ENCODE measurements at places on chromosomes 4 and X. TPM values are rescaled to one million over a fixed set of nuclear protein-coding genes. Genes with fewer than 3 reads are reported as not detected.

DNA sequence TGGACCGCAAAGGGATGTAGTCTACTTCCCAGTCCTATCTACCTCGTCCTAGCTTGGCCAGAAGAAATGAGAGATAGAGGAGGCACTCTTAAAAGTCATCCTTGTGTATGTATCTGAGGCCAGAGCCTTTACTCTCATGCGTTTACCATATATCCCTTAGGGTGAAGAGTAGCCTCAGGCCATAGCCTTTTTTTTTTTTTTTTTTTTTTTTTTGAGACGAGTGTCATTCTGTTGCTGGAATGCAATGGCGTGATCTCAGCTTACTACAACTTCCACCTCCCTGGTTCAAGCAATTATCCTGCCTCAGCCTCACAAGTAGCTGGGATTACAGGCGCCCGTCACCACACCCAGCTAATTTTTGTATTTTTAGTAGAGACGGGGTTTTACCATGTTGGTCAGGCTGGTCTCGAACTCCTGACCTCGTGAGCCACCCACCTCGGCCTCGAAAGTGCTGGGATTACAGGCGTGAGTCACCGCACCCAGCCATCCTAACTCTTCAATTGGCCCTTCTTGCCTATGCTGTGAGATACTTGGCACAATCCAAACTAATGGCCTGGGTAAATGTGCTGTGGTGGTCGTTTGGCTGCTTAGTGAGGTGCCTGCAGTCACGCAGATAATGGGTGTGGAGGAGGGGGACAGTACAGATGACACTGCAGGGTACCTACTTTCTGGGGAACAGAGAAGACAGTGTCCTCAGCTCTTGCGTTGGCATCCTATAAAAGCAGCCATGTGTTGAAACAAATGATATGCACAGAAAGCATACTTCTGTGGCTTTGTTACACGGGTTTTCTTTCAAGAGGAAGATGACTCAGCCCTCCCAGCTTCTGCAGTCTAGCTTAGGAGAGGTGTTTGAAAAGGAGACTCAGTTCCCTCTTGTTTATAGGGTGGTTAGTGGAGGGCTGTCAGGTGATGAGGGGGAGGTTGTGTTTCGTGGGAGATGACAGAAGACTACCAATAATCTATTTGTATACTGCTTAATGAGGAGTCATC lies 10.4 kb upstream of the DGAT2L6 start:
- DNase-seq: no peak

- no peak for DNase-seq
These were observed 80.0 kb upstream of the CLCN4 start for GRCh38 chrX:10076765-10077164.

GRCh38 chr4:121769341-121769740 lies 4.4 kb upstream of the SMIM43 start:
- DNase-seq: no peak

- no peak for DNase-seq
These were observed 31.0 kb upstream of the BEX4 start for GRCh38 chrX:103183912-103184311.

- no peak for DNase-seq
These were observed 51.7 kb downstream of the TBC1D9 start for GRCh38 chr4:140704392-140704960.

DNA sequence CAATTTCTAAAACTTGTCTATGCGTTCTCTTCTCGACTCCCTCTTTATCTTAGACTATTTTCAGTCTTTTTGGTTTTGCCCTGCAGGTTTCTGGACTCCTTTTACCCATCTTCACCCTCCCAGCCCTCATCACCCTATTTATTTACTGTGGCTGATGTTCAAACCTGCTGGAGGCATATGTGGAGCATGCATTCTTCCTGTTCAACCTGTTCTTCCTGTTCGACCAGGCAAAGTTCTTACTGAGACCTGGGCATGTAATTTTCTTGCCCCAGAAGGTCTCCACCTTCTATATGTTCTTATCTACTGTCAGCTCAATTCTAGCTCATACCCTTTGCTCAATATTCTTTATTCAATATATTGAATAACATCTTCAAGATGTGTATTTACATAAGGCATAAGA lies 69.4 kb upstream of the AGA start:
- no peak for DNase-seq

GRCh38 chrX:153019166-153019565 lies 25.2 kb upstream of the PNMA5 start:
- no peak for DNase-seq

DNA sequence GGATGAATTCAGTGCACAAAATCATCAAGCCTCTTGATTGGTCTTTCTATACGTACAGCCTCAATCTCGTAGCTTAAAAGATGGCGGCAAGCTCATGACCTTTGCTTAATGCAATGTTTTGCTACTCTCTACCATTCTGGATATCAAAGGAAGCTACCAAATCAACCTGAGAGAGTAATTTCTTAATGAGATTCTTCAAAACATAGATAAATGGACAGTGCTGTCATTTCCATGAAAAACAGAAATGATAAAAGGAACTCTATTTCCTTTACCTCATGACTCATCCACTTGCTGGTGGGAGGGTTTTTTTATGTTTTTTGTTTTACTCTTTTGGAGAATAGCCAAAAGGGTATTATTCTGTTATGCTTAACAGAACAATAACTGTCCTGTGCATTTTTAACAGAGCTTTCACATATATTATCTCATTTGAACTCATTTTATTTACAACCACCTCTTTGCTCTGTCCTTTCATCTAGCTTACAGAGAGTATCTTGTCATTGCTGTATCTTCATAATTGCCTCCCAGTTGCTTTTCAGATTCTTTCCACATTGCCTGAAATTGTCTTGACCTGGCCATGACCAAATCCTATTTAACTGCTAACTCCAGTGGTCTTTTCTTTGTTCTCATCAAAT lies 138.6 kb upstream of the GPR101 start:
- DNase-seq: no peak

TRIML1 gene
- not detected for polyA plus RNA-seq

UGT2B17 gene
- polyA plus RNA-seq: not detected

UPF3B gene
- polyA plus RNA-seq: 34.9 TPM

PIN4 gene
- 63.0 TPM for polyA plus RNA-seq

RAI2 gene
- polyA plus RNA-seq: 11.8 TPM

FAM9C gene
- polyA plus RNA-seq: 0.19 TPM

All from renal pelvis (tissue), 12 donors.